Mesenteric fat pad (tissue), 1 donor: ENCODE measurements at places on chromosomes 1 and 21. TPM values are rescaled to one million over a fixed set of nuclear protein-coding genes. Genes with fewer than 3 reads are reported as not detected.

- DNase-seq = no peak
These were observed 100.2 kb downstream of the GREM2 start for GRCh38 chr1:240511789-240512188.

DNA sequence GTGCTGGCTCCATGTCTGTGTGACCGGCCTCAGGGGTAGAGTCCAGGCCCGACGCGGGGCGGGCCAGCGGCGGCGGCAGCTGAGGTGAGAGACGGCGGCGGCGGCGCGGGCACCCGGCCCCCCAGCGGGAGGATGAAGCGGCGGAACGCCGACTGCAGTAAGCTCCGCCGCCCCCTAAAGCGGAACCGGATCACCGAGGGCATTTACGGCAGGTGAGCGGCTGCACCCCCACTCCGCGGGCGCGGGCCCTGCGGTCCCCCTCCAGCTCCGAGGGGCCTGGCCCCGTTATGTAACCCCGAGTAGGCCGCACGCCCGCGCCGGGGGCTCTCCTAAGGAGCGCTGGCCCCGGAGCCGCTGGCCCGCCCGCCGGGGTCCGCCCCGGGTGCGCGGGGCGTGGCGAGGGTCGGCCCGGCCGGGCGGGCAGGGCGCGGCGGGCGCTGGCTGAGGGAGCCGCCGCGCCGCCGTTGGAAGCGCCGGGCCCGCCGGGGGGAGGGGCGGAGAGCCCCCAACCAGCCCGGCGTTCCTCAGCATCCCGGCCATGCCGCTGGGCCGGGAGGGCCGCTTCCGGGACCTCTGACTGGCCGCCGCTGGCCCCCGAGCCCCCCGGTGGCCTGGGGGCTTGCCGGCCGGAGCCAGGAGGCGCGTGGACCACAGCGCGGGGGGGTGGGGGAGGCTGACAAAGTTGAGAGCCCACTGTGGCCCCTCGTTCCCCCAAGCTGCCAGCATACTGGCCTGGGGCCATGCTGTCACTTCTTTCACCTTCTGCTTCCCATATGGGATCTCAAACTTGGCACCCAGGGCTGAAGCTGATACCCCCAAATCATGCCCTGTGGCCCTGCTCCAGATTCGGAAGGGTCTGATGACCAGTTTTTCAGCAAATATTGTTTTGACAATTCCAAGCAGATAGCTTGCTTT is 527 bp downstream of the MACO1 start:
- no peak for DNase-seq

GRCh38 chr21:40481764-40482163 is 365.2 kb downstream of the DSCAM start:
- DNase-seq = no peak

DNA sequence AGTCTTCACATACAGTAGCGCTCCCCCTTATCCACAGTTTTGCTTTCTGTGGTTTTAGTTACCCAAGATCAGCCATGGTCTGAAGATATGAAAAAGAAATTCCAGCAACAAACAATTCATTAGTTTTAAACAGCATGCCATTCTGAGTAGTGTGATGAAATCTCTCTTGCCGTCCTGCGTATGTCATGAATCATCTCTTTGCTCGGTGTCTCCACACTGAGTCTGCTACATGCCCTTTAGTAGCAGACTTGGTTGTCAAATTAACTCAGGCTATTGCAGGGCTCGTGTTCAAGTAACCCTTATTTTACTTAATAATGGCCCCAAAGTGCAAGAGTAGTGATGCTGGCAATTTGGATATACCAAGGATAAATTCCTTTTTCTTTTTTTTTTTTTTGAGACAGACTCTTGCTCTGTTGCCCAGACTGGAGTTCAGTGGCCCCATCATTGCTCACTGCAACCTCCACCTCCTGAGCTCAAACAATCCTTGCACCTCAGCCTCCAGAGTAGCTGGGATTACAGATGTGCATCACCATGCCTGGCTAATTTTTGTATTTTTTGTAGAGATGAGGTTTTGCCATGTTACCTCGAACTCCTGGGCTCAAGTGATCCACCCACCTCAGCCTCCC is 22.6 kb downstream of the PHACTR4 start:
- DNase-seq = no peak

KRTAP21-2 gene
- total RNA-seq = not detected

AMPD1 gene
- total RNA-seq = not detected

DISP1 gene
- 6.1 TPM for total RNA-seq

DNA sequence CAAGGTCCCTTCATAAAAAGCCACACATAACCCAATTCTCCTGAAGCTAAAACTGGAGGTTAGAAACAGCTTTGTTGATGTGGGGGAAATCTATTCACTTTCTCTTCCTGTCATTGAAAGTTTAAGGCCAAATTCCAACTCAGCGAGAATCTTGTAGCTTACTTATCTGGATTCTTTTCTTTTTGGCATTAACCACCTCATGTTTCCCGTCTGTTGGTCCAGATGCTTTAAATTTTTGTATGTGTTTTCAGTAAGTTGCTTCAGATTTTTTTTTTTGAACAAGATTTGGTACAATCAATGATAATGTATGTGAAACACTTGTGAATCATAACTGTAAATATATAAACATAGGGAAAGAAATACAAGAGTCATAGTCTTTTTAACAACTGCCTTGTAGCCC is 33.7 kb upstream of the NEK7 start:
- DNase-seq = no peak

DNA sequence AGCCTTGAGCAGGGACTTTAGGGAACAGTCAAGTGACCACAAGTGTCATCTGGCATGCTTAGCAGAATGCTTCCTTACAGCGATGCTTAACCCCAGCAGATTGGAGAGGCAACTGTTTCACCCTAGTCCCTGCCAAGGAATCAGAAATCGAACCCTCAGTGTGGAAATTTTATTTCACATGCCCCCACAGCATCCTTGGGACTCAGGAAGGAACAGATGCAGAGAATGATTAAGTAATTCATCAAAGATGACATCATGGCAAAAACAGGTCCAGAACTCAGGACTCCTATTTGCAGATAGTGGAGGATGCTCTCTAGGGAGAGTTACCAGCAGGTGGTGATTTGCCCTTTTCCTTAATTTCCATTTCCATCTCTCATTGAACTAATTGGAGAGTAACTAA is 333.0 kb upstream of the KAZN start:
- no peak for DNase-seq

DNA sequence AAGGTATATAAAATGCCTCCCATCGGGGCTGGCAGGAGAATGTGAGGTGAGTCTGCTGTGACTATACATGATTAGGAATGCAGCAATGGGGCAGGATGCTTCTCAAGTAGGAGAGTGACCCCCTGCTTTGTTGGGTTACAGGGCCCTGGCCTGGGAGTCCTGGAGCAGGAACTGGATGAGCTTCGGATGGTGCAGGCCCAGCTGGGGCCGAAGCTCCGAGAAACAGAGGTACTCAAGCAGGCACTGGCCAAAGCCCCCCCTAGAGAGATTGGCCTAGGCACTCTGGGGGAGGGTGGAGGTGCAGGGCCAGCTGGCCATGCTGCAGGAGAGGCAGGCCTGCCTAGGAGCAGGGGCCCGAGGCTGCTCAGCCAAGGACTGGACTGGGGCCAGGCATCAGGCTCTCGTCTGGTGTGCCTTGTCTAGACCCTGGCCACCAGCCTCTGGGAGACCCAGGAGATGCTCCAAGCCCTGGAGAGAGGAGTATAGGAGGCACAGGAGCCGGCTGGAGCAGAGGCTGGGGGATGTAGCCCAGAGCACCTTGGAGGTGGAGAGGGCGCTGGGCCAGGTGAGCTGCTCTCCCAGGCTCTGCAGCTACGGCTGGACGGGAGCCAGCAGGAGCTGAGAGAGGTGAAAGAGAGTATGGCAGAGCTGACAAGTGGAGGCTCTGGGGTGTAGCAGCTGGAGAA is 32.8 kb upstream of the PKP1 start:
- peak; percentile 81 for DNase-seq

DNA sequence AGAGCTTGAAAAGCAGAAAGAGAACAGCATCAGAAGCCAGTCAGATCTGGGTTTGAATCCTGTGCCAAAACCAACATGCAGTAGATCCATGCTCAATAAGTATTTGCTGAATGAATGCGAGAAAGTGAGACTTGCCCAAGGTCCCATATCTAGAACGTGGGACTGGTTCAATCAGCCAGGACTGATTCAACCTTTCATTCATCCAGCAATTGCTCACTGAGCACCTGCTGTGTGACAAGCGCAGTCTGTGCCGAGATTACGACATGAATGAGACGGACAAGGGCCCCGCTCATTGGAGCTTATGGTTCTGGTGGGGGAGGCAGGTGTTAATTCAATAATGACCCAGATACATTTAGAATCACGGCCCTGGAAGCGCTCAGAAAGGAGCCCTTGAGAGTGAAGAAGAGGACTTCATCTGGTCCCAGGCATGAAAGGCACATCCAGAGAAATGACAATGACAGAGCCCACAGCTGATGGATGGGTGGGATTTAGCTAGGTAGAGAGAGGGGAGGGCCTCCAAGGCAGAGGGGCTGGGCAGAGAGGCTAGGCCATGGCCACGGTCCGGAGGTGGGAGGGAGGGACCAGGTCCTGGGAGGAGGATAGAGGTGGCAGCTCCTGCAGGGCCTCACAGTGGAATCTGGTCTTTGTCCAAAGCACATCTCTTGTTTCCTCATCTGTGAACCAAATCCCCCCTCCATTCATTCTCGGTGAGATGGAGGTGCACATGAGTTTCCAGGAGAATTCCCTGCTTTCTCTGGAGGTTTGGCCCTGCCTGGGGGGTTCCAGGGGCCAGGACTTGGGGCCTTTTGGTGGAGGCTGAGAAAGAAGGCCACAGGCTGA is 4.2 kb upstream of the FAM131C start:
- no peak for DNase-seq

- DNase-seq = no peak
These were observed 56.7 kb downstream of the KCNC4 start for GRCh38 chr1:110266834-110267233.

WDR4 gene
- 18.6 TPM for total RNA-seq

GRCh38 chr21:33013626-33014025 is 12.1 kb upstream of the OLIG2 start:
- no peak for DNase-seq

GRCh38 chr1:24427545-24427862 is 11.9 kb downstream of the NIPAL3 start:
- no peak for DNase-seq

DNA sequence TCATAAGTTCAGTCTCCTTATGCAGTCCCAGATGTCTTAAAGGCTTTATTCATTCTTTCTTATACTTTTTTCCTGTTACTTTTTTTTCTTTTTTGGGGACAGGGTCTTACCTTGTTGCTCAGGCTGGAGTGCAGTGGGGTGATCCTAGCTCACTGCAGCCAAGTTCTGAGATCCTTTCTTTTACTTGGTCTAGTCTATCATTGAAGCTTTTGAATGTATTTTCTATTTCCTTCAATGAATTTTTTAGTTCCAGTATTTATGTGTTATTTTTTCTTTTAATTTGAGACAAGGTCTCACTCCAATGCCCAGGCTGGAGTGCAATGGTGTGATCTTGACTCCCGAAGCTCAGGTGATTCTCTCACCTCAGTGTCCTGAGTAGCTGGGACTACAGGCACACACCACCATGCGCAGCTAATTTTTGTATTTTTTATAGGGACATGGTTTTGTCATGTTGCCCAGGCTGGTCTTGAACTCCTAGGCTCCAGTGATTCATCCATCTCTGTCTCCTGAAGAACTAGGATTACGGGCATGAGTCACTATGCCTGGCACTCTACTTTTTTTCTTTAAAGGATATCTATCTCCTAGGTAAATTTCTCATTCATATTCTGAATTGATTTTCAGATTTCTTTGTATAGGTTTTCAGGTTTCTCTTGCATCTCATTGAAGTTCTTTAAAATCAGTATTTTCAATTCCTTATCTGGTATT is 26.1 kb upstream of the GTF2B start:
- DNase-seq = no peak

- DNase-seq = no peak
These were observed 393.5 kb upstream of the ADGRL2 start for GRCh38 chr1:81407000-81407821.
